ENCODE measurements at places on chromosomes 7 and 10.

DNA sequence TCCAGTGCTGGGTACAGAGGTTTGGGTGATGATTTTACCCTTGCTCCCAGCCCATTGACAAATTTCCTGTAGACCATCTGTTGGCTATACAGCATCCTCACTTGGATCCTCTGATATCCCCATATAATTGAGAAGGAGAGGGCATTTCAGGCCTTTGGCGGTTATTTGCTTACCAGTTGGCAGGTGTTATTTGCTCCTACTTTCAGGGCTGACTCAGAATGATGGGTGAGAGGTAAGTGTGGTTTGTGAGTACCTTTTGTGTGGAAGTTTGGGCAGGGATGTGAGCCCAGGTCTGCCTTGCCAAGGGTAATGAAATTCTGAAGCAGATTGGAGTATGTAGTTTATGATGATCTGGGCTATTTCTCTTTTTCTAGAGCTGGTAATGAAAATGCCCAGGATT lies 93.6 kb downstream of the LRMDA start:
- no peak for DNase-seq

- no peak for DNase-seq
Observed at GRCh38 chr7:101989101-101989500, 171.7 kb downstream of the CUX1 start.

GRCh38 chr7:138887085-138887710 lies 89.2 kb upstream of the ATP6V0A4 start:
- no peak for DNase-seq

DNA sequence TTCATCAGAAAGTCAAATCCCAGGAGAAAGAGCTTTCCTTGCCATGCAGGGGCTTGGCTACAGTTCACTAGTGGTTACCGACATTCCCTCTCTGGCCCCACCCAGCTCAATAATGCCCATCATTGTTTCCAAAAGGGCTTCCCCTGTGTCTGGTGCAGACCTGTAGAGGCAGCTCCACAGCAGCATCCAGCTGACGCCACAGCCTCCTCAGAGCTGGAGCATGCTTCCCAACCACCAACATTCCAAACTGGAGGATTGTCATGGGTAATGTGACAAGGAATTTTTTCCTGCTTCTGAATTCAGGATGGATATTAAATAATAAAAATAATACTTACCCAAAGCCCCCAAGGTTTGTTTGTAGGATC lies 77.4 kb downstream of the ZNF365 start:
- DNase-seq: no peak

- no peak for DNase-seq
Observed at GRCh38 chr10:77592946-77593636, 44.5 kb downstream of the KCNMA1 start.

Data from CD4-positive, alpha-beta T cell treated with Interleukin-6 at 100 ng/mL for 8 hours (primary cell).